Left ventricle myocardium superior (tissue), 1 donor: ENCODE measurements at places on chromosomes 11 and 22. TPM values are rescaled to one million over a fixed set of nuclear protein-coding genes. Genes with fewer than 3 reads are reported as not detected.
A peak's percentile ranks its signal among the peaks of the same experiment; 100 is the strongest.

BIRC3 gene
- 8.2 TPM for total RNA-seq

GNB1L gene
- 3.4 TPM for total RNA-seq

GDPD4 gene
- not detected for total RNA-seq

CEND1 gene
- not detected for total RNA-seq

HRAS gene
- total RNA-seq, result 67.1 TPM

ADAMTS15 gene
- 34.4 TPM for total RNA-seq

DNA sequence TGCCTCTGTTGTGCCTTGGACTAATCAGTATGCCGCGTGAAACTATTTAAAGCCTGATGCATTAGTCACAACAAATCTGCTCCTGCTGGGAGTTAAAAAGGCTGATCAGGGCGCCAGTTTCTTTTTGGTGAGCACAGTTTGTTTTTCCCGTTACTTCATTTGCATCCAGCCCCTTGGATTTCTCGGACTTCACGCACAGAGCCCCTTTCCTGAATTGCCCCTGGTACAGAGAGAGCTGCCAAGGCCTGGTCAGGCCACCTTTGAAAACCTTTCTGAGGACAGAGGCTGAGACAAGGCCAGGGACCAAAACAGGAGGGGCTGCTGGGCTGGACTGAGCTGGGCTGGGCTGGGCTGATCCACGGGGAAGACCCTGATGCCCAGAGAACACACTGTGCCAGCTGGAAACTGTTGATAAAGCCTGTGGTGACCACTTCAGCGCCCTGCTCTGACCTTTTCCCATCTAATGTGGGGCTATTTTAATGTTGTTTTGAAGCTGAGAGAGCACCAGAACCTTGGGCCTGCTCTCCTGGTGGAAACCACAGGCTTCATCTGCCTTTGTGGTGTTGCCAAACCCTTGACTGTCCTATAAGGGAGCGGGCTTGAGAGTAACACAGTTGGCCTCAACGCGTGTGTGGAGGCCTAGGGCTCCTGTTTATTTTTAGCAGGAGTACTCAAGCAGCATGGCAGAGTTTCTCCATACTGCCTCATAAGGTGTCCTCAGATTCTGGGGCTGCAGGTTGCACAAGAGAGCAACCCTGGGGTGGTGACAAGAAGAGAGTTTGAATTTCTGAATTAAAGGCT lies 44.2 kb downstream of the NAV2 start:
- peak; percentile 57 for DNase-seq

DNA sequence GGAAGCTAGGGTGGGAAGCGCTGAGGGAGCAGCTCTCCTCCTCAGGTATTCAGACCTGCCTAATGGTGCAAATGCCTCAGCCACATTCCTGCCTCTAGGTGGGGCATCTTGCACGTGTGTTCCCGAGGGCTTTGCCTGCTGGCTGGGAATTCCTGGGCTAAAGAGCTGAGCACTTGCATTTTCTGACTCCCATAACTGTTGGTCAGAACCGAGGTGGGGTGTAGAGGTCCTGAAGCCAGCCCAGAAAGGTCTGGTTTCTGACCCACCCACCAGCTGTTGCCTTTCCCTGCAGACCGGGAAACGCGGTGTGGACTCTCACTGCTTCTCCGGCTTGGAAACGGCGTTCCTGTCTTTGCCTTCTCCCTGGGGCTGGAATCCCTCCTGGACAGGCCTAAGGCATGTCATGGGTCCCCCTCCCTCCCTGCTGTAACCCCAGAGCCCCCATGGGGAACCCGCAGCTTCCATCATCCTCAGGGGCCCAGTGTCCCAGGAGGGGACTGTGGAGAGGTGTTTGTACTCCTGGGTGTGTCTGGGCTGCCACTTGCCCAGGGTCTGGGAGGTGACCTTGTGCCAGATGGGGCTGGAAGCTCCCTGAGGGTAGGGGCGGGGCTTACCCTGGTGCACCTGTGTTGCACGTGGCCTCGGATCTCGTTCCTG lies 24.0 kb upstream of the SMIM38 start:
- peak; percentile 73 for DNase-seq

GRCh38 chr11:33620423-33621171 lies 80.0 kb downstream of the C11orf91 start:
- no peak for DNase-seq

- no peak for DNase-seq
Measured at GRCh38 chr11:85619499-85619898, 7.6 kb downstream of the DLG2 start.

DNA sequence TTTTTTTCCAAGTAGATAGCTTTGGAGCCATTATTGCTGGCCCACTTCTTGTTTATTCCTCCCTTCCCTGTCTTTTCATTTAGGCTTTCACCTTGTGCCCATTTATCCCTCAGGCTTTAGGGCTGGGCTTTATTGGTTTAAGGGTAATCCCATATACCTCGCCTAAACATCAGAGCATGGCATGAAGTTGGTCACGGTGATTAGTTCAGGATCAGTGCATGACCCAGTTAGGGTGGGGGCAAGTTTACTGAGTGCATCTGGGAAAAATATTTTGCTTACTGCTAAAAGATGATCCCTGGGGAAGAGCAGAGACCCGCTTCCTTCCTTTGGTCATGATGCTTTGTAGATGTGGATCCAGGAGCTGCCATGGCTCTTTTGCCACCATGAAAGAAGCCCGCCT lies 153.3 kb upstream of the NECTIN1 start:
- no peak for DNase-seq

DNA sequence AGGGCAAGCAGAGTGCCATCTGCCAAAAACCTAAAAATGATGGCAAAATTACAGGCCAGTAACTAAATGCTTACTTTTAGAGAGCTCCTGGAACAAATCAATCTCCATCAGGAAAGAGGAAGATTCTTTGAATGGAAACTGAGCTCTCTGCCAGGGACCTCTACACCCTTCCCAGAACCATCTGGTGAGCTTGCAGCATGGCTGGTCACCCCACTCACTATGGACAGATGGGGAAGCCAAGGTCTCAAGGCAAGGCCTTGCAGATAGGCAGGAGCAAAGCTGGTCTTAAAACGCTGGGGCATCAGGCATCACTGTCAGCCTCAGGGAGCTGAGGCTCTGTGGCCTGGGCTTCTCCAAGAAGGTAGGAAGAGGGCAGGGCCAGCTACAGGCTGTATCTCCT lies 36.2 kb downstream of the SERGEF start:
- no peak for DNase-seq

DNA sequence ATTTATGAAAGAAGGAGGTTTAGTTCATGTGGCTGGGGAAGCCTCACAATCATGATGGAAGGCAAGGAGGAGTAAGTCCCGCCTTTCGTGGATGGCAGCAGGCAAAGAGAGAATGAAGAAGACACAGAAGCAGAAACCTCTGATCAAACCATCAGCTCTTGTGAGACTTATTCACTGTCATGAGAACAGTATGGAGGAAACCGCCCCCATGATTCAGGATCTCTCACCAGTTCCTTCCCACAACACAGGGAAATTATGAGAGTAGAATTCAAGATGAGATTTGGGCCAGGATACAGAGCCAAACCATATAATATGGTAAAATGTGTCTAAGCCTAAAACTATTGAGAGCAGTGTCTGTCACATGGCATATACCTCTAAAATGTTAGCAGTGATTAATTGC lies 503.8 kb upstream of the CCDC179 start:
- no peak for DNase-seq

DNA sequence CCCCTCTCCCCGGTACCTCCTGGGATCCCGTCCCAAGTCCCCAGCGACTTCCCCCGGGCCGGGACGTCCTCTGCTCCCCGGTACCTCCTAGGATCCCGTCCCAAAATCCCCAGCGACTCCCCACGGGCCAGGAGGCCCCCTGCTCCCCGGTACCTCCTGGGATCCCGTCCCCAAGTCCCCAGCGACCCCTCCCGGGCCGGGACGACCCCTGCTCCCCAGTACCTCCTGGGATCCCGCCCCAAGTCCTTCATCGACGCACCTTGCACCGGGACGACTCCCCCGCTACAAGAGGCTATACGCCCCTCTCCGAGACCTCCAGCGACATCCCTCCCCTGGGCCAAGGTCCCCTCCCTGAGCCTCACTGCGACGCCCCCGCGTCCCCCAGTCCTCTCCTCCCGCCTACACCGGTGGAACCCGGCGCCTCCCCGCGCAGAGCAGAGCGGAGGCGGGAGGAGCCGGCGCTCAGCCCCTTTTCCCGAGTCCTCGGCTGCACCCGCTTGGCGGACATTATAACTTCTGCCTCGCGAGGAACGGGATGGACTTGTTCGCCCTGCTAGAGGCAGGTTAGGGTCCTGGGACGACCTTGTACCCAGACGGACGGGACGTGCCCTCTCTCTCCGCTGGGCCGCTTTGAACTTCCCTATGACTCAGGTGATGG lies 912 bp downstream of the KREMEN1 start:
- DNase-seq, result peak; percentile 73

DNA sequence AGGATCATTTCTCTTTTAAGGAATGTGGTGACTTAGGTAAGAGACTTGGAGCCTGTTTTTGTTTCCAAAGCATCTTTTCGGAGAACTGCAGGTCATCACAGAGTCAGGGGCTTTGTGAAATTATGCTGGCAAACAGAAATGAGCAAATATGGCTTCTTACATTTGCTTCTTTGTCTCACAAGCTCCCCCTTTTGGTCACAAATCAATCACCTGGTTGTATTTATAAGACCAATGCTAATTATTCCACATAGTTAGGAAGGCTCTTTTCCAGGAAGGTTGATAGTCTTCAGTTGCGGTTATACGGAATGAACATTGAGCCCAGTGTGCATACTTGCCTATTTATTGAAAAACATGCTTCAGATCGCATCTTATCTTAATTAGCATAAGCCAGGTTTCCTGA lies 34.6 kb upstream of the CEP126 start:
- no peak for DNase-seq

GRCh38 chr11:27100534-27100933 lies 59.9 kb downstream of the BBOX1 start:
- no peak for DNase-seq

- no peak for DNase-seq
Measured at GRCh38 chr11:17538054-17538453, 6.2 kb downstream of the USH1C start.

DNA sequence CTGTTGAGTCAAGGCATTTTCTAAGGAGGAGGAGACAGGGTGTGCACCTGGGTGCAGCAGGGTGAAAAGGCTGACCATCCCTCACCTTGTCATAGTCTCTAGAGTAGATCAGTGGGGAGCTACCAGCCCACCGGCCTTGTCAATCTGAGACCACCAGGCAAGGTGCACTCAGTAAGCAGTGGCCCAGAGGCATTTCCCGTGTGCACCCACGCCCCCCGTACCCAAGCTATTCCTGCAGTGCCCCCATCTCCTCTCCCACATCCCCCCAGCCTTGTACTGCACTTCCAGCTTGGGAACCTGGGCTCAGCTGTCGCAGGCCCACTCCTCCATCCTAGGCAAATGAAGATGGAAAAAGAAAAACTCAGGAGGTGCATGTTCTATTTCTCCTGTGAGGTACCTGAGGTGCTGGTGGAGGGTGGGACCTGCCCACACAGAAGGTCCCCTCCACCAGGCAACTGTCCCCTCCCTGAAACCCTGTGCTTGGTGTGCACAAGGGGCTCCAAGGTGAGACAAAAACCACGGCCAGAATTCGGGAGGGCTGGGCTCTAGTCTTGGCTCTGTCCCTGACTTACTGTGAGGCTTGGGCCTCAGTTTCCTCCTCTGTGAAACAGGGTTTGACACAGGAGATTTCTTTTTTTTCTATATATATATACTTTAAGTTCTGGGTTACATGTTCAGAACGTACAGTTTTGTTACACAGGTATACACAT lies 8.4 kb downstream of the P2RY2 start:
- DNase-seq, result no peak

- no peak for DNase-seq
Measured at GRCh38 chr11:114216796-114217180, 79.4 kb upstream of the NNMT start.
